Tracheal epithelial cell (primary cell): ENCODE measurements at places on chromosomes 16 and 17. TPM values are rescaled to one million over a fixed set of nuclear protein-coding genes. Genes with fewer than 3 reads are reported as not detected.

The FA2H gene
- 1.9 and 3.4 TPM in 2 replicates for total RNA-seq

The MTSS2 gene
- 18.6 and 20.5 TPM in 2 replicates for total RNA-seq

The LPO gene
- total RNA-seq, result 0.21 TPM in 1 of 2 replicates, not detected in the other

The FMNL1 gene
- total RNA-seq, result 0.85 and 6.0 TPM in 2 replicates

The OR1G1 gene
- total RNA-seq, result not detected in 2 replicates

The LDAF1 gene
- 127 and 186 TPM in 2 replicates for total RNA-seq

The OR1F1 gene
- total RNA-seq, result not detected in 2 replicates

The ARHGAP44 gene
- total RNA-seq, result 0.64 and 1.2 TPM in 2 replicates

The CDH5 gene
- total RNA-seq, result 0.43 and 0.48 TPM in 2 replicates

The MEIOC gene
- total RNA-seq, result 0.48 TPM in 1 of 2 replicates, not detected in the other

The KRTAP4-9 gene
- total RNA-seq, result not detected in 2 replicates

The C17orf67 gene
- total RNA-seq, result 0.64 and 0.96 TPM in 2 replicates

The CIITA gene
- 0.21 and 0.24 TPM in 2 replicates for total RNA-seq

The TEX19 gene
- not detected in 2 replicates for total RNA-seq

The MFSD6L gene
- 0.48 TPM in 1 of 2 replicates, not detected in the other for total RNA-seq

The CCL8 gene
- not detected in 2 replicates for total RNA-seq

The STXBP4 gene
- 4.3 and 5.5 TPM in 2 replicates for total RNA-seq

The LITAFD gene
- not detected in 2 replicates for total RNA-seq

The WRAP53 gene
- 4.6 and 4.7 TPM in 2 replicates for total RNA-seq

The HAP1 gene
- total RNA-seq, result 1.2 and 1.3 TPM in 2 replicates

The NPIPA1 gene
- 30.6 and 31.1 TPM in 2 replicates for total RNA-seq

The HLF gene
- under 0.01 and 0.24 TPM in 2 replicates for total RNA-seq

The CEP20 gene
- total RNA-seq, result 25.8 and 70.8 TPM in 2 replicates

The CDYL2 gene
- 1.7 and 7.0 TPM in 2 replicates for total RNA-seq

The GLIS2 gene
- total RNA-seq, result 1.3 and 1.4 TPM in 2 replicates

The C1QTNF8 gene
- total RNA-seq, result not detected in 2 replicates

The MT1F gene
- 3.8 and 14.5 TPM in 2 replicates for total RNA-seq

The PYY gene
- 2.1 TPM in 1 of 2 replicates, not detected in the other for total RNA-seq
